Activated naive CD8-positive, alpha-beta T cell treated with anti-CD3 and anti-CD28 coated beads, Interleukin-2, amount 10 ng/mL, durations not matched to agents 7 days and 5 days (primary cell): ENCODE measurements at places on chromosomes 5 and 9. TPM values are rescaled to one million over a fixed set of nuclear protein-coding genes. Genes with fewer than 3 reads are reported as not detected.

The HTR1A gene
- total RNA-seq = not detected

DNA sequence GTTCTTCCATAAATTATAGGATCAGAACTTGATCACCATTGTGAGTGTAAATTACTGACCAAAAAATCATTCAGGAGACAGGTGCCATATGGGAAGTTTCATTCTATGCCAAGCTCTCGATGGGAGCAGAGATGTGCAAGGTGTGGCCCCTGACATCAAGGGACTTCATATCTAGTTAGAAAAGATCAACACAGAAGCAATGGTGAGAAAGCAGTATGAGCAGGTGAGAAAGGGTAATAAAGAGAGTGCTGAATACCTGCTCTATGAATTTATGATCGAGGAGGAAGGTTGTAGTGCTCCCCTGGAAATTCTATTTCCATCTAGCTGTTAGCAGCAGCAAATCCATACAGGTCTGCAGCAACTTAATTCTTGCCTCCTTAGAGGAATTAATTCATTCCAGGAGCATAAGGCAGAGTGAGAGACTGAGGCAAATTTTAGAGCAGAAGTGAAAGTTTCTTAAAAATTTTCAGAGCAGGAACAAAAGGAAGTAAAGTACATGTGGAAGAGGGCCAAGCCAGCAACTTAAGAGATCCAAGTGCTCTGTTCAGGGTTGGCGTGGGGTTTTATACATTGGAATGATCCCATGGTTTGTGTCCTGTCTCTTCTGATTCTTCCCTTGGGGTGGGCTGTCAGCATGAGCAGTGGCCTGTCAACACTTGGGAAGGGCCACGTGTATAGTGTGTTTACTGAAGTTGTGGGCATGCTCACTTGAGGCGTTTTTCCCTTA, 181.8 kb downstream of the SAXO1 start:
- peaks cover 8% of the 10 kb centered on the region for H3K27me3 ChIP-seq
- no peak overlapping the region for H3K4me3 ChIP-seq
- no peaks in the 10 kb centered on the region for H3K4me1 ChIP-seq
- no peak overlapping the region for H3K27ac ChIP-seq
- no peak for DNase-seq

GRCh38 chr9:38309324-38310195, 82.9 kb upstream of the ALDH1B1 start:
- H3K27ac ChIP-seq = no peak overlapping the region
- H3K4me1 ChIP-seq = no peaks in the 10 kb centered on the region
- no peak for DNase-seq
- H3K36me3 ChIP-seq = no peaks in the 10 kb centered on the region

DNA sequence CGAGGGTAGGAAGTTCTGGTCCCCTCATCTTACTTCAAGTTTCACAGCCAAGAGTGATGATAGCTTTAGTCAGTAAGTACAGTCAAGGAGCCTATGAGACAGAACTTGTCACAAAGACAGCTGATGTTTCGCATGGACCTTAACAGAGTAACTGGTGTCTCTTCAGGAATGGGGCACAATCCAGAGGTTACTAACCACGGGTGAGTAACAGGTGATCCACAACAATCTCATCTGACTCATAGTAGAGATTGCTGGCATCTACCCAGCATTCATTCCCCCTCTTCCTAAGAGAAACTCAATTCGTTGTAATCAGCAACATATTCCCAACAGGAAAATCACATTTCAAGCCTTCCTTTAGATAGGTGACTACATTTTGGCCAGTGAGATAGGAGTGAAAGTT, 126.7 kb downstream of the SNX18 start:
- H3K4me1 ChIP-seq = peaks cover 43% of the 10 kb centered on the region
- H3K4me3 ChIP-seq = no peak overlapping the region

- no peaks in the 10 kb centered on the region for H3K27me3 ChIP-seq
- H3K36me3 ChIP-seq = peaks cover 2% of the 10 kb centered on the region
- H3K27ac ChIP-seq = no peak overlapping the region
- H3K4me1 ChIP-seq = no peaks in the 10 kb centered on the region
- DNase-seq = no peak
- H3K4me3 ChIP-seq = no peak overlapping the region
These were observed 7.8 kb upstream of the LCN9 start for GRCh38 chr9:135655317-135655716.

GRCh38 chr9:99485459-99485858, 263.4 kb downstream of the SEC61B start:
- peaks cover 14% of the 10 kb centered on the region for H3K27me3 ChIP-seq
- no peak for DNase-seq
- no peaks in the 10 kb centered on the region for H3K4me1 ChIP-seq
- H3K27ac ChIP-seq = no peak overlapping the region
- no peak overlapping the region for H3K4me3 ChIP-seq

- H3K4me3 ChIP-seq = no peak overlapping the region
- H3K27ac ChIP-seq = no peak overlapping the region
- H3K36me3 ChIP-seq = no peaks in the 10 kb centered on the region
- peaks cover 1% of the 10 kb centered on the region for H3K27me3 ChIP-seq
These were observed 742.7 kb upstream of the ZNF608 start for GRCh38 chr5:125489146-125489545.

GRCh38 chr5:54469622-54470021, 14.1 kb downstream of the HSPB3 start:
- peak overlapping the region; percentile 47 for H3K4me3 ChIP-seq
- peaks cover 5% of the 10 kb centered on the region for H3K4me1 ChIP-seq
- no peaks in the 10 kb centered on the region for H3K36me3 ChIP-seq
- peaks cover 4% of the 10 kb centered on the region for H3K27me3 ChIP-seq

- no peak for DNase-seq
- no peak overlapping the region for H3K4me3 ChIP-seq
- H3K36me3 ChIP-seq = peaks cover 15% of the 10 kb centered on the region
- no peak overlapping the region for H3K27ac ChIP-seq
- H3K27me3 ChIP-seq = no peaks in the 10 kb centered on the region
- H3K4me1 ChIP-seq = peaks cover 29% of the 10 kb centered on the region
These were observed 24.9 kb downstream of the CNOT6 start for GRCh38 chr5:180519098-180519497.

DNA sequence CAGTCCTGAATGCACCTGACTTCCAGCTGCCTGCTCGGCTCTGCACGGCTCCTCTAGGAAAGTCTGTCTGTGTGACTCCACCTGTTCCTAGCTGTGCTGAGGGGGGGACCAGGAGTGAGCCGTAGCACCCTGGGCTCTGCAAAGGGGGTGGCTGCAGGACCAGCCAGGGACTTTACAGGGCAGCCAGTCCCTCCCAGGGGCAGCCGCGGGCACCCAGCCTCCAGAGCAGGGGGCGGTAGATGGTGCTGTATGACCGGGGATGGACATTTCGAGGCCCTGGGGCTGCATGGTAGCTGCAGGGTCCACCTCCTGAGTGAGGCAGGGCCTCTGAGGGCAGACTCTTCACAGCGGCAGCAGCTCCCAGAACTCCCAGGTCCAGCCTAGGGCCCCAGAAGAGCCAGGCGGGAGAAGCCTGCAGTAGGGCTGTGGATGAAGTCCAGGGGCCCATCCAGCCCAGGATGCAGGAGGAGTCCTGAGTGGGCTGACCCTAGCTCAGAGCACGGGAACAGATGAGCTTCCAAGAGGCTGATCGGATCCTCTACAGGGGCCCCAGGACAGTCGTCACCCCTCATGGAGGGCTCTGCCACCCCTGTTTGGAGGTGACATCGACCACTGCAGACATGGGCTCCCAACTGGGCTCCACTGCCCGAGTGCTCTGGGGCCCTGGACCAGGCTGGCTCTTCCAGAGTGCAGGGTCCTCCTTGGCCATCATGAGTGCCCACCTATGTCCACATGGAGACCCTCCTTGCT, 105.4 kb downstream of the ZNF354C start:
- no peaks in the 10 kb centered on the region for H3K36me3 ChIP-seq
- peaks cover 3% of the 10 kb centered on the region for H3K27me3 ChIP-seq
- no peak overlapping the region for H3K27ac ChIP-seq
- H3K4me3 ChIP-seq = no peak overlapping the region
- DNase-seq = peak; percentile 31
- no peaks in the 10 kb centered on the region for H3K4me1 ChIP-seq
